ENCODE measurements at places on chromosomes 6 and 20.

DNA sequence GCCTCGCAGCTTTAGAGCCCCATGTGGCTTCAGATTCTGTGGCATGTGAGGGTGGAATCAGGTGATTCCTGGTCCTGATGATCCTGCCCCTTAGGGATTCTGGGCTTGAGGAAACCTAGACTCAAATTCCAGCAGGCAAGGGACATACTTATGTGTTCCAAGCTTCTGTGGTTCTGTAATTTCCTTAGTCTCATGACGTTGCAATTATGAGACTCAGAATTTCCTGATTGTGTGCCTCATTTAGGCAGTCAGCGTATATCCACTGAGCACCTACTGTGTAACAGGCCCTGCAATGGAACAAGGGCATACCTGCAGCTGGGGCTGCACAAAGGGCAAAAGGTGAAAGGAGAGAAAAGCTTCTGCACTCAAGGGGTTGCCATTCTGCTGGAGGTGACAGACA is 11.6 kb upstream of the BPIFB4 start:
- no peak for DNase-seq

GRCh38 chr6:12033770-12034169 is 21.7 kb downstream of the HIVEP1 start:
- DNase-seq, result no peak

DNA sequence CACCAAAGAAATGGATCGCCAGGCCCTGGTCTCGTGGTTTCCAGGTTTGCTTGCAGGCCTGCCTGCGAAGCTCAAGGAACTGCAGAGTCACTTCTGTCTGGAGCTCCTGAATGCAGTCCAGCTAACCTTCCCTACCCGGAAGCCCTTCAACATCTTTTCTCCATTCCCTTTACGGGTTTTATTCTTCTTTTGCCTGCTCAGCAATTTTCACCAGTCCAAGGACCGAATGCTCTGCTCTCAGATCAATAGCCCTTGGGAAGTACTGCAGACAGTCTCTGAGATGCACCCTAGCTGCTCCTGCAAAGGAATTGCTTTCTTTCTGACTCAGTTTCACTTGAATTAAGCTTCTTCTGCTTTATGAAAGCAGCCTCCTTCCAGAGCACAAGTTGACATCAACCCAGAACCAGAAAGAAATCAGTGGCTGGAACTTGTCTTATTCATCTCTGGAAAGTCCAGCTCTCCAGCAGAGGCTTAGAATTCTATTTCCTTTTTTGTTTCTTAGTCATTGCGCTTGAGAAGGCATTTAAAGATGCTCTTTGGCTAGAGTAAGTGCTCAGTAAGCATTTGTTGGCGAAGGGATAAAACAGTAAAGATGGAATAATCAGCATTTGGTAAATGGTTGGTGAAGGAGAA is 18.7 kb upstream of the YWHAB start:
- DNase-seq, result no peak

DNA sequence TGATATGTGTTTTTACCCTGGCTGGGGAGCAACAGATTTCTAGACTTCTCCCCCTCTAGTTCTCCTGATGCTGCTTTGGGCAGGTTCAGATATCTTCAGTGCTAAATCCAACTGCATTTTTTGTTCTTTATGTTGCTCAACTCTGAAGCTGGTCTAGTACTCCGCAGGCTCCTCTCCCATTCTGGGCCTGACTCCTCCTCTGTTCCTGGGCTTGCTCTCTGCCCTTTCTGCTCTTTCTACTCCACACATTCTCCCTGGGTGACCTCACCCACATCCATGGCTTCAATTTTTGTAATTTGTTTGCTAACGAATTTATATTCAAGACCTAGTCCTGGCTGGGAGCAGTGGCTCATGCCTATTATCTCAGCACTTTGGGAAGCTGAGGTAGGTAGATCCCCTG is 6.4 kb downstream of the FYN start:
- no peak for DNase-seq

GRCh38 chr6:97392735-97393134 is 109.7 kb upstream of the MMS22L start:
- no peak for DNase-seq

DNA sequence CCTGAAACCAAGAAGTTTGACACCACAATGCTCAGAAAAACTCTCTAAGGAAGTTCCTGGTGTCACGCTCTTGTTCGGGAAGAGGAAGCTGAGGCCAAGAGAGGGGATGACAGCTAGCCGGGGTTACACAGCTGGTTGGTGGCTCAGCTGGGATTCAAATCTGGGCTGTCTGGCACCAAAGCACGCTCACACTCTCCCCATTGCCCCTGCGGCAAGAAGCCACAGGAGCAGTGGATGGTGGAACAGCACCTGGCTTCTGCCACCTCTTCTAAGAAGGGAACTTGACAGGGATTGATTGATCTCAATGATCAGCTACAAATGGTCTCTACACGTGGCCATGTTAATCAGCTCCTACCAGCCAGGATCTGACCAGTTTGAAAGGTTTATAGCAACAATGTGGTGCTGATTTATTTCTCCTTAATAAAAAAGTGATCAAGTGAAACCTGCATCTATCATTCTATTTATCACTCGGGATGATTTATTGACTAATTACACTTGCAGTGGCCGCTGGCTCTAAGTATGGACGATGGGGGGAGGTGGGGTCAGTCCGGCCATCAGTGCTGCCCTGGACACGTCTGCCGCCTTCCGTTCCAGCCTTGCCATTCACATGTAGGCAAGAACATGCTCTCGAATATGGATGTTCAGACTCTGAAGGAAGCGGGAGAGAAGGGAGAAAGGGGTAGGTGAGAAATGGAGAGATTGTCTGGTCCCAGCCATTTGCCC is 71.9 kb upstream of the TOP1 start:
- DNase-seq, result no peak

- no peak for DNase-seq
These were observed 8.0 kb downstream of the TNFAIP3 start for GRCh38 chr6:137875058-137875520.

- no peak for DNase-seq
These were observed 442.4 kb downstream of the CD83 start for GRCh38 chr6:14559746-14560536.

GRCh38 chr6:134166511-134167261 is 114.3 kb upstream of the SLC2A12 start:
- no peak for DNase-seq

GRCh38 chr6:43246301-43247113 is 3.2 kb downstream of the TTBK1 start:
- DNase-seq, result no peak

DNA sequence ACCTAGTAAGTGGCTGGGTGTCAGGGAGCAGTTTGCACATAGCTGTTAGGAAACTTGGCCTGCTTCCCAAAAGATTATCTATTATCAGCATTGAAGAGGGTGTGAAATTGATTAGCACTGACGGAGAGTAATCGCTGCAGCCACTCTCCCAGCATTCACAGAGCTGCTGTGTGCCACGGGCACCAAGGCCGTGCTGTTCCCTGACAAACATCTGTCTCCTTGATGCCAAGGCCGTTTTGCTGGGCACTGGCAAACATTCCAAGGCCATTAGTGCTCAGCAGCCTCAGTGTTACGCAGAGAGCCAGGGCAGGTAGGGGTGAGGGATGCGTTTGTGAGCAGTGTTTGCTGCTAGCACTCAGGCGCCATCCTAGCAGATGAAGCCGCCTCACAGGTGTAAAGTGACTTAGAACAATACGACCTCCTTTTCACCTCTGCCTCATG is 57.7 kb upstream of the VSTM2L start:
- DNase-seq, result no peak

DNA sequence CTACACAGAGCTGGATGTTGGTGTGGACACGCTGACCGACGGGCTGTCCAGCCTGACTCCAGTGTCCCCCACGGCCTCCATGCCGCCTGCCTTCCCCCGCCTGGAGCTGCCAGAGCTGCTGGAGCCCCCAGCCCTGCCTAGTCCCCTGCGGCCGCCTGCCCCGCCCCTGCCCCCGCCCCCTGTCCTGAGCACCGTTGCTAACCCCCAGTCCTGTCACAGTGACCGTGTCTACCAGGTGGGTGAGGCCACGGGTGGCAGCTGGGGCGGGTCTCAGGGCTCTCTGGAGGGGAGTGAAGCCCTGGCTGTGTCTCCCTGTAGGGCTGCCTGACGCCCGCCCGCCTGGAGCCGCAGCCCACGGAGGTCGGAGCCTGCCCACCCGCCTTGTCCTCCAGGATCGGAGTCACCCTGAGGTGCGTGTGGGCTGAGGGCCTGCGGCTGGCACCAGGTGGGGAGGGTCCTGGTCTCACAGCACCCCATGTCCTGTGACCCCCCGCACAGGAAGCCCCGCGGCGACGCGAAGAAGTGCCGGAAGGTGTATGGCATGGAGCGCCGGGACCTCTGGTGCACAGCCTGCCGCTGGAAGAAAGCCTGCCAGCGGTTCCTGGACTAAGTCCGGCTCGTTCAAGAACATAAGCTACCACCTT is 2.9 kb downstream of the SLC2A4RG start:
- DNase-seq, result no peak

GRCh38 chr20:55761100-55761499 is 244.2 kb downstream of the CBLN4 start:
- no peak for DNase-seq

- DNase-seq, result no peak
These were observed 1.4 kb downstream of the TRAM2 start for GRCh38 chr6:52575502-52575892.

DNA sequence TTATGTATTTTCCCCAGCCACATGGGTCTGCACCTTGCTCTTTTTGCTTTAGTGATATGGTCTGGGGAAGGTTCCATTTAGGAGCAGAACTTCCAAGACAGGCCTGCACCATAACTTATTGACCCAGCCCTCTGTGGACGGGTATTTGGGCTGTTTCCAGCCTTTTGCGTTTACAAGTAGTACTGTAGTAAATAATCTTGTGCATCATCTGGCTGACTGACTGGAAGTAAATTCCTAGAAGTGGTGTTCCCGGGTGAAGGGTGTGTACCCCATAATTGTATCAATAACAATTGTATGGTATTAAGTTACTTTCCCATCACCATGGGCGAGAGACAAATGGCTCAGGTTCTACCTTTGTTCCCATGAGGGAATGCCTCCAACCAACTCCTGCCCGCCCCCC is 31.6 kb downstream of the SPDEF start:
- DNase-seq, result no peak

DNA sequence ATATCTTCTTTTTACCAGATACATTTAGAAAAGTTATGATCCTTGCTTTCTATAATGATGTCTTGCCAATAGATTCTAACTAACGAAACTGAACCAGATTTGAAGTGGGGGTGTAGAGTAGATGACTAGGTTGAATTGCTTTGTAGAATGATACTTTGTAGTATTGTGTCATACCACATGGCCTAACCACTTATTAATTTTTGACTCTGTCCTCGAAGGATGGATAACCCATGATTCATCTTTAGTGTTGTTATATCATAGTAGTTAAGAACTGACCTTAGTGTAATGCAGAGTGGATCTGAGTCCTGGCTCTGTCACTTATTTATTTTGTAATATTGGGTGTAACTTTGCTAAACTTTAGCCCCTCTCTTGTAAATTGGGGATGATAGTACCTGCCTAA is 4.5 kb downstream of the PHF3 start:
- DNase-seq, result no peak

GRCh38 chr20:55596431-55596830 is 408.9 kb downstream of the CBLN4 start:
- DNase-seq, result no peak

DNA sequence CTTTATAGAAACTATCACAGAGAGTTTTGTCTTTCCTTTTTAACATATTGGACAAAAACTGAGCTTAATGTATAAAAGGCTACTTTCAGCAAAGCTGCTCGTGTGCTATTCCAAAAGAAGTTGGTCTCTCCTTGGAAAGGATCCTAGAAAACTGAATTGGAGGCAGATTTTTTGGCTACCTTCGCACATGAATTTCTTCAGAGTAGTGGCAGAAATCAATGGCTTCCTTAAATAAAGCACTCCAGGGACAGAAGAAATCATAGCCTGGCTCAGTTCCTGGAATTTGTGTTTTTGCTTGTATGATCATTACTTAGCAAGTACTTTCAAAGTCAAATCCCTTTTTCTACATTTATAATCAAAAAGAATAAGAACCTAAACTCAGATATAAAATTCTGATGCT is 780.3 kb downstream of the PHF3 start:
- no peak for DNase-seq

DNA sequence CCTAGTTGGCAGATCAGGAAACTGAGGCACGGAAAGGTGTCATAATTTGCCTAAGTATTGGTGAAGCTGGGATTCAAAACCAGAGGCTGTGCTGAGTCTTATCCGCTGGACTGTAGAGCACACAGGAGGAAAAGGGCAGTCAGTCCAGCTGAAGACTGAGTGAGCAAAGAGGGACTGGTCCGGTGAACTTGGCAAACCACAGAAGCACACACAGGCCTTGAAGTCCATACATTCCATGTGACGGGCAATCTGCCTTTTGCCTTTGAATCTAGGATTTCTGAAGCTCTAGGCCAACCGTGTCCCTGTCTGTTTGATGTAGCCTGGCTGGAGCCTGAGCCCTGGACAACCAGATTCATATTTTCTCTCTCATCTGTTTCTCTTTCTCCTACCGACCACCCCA is 34.3 kb upstream of the EPB41L1 start:
- DNase-seq, result no peak

GRCh38 chr6:140537834-140538705 is 1163.6 kb upstream of the CITED2 start:
- DNase-seq, result no peak

DNA sequence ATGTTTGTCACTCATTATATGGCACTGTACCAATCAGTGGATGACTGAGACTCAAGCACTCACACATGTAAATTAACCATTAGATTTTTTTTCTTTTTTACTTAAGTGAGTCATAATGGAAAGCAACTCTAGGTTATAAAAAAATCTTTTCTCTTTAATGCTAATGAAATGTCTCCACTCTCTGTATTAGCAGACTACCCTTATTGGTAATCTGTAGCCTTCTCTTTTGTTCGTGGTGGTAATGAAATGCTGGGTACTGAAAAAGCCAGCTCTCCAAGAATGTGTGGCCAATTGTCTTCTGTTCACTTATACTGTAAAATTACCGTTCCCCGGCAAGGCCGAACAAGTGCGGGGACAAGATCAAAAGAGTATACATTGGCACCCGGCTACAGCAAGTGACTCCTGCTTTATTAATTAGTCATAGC is 69.0 kb downstream of the AFG1L start:
- DNase-seq, result no peak

DNA sequence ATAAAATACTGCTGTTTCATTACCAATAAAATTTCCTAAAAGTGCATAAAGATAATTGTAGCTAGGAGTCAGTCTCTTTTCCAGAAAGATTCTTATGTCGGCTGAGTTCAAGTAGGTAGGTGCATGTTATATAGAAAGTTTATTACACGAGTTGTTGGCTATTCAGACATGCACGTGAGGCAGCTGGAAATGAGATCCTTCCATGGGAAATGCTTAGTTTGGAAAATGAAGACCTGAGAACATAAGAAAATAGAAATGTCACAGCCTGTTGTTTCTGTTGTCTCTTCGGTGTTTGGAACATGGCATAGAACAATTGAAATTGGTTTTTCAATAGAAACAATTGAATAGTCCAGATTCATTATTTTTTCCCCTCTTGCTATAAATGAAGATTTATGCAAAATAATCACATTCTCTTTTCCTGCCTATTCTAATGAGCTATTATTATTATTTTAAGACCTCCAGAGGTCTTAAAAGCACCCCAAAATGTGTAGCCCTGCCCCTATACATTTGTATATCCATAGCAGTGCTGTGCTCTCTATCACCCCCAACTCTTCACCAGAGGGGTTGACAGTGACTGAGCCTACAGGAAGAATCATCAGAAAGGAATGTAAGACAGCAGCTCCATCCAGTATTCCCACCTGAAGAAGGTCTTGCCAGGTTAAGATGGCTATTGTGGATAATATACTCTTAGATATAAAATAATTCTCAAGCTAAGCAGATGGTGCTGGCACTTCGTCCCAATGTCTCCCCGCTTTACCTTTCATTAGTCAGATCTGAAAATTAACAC is 82.2 kb downstream of the ZDHHC14 start:
- DNase-seq, result no peak

Data from activated CD4-positive, CD25-positive, alpha-beta regulatory T cell (primary cell).